Left hindlimb (tissue), 1 donor: ENCODE measurements at places on chromosomes 4 and X.
A peak's percentile ranks its signal among the peaks of the same experiment; 100 is the strongest.

- DNase-seq, result no peak
Observed at GRCh38 chr4:71830497-71831190, 46.8 kb upstream of the GC start.

DNA sequence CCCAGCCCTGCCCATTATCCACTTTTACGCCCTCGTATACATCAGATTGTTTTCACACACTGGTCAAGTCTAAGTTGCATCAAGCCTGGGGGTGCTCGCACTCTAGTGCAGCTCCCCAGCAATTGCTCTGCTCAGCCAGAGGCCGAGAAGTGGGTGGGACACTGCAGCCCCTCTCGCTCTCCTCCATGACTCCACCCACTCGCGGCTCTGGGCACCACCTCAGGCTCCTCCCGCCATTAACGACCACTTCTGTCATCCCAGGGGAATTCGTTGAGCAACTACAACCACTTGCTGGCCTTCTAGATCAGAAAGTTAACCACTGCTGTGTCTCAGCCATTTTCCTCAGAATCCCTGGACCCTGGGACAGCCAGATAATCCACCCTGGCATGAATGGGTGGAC, 53.6 kb downstream of the ETNPPL start:
- no peak for DNase-seq

GRCh38 chr4:121860121-121860520, 10.2 kb downstream of the BBS7 start:
- DNase-seq, result no peak

DNA sequence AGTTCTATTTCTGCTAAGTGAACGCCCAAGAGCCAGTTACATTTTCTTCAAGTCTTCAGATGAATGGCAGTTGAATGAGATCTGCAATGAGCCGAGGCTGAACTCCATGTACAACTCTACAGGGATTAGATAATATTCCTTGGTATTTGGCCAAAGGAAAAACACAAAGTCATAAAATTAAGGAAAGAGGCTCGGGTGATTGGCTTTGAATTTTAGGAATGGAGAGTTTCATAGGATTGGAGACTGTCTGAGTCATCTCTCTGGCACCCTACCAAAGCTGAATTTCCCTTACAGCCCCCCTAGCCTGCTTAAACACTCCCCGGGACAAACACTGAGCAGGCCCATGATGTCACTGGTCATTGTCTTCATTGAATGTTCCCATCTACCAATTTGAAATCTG, 188.0 kb upstream of the C1QTNF7 start:
- no peak for DNase-seq

GRCh38 chrX:64456828-64457227, 61.6 kb upstream of the MTMR8 start:
- no peak for DNase-seq

- DNase-seq, result peak; percentile 57
Observed at GRCh38 chrX:51894697-51895336, 1.4 kb downstream of the MAGED1 start.

DNA sequence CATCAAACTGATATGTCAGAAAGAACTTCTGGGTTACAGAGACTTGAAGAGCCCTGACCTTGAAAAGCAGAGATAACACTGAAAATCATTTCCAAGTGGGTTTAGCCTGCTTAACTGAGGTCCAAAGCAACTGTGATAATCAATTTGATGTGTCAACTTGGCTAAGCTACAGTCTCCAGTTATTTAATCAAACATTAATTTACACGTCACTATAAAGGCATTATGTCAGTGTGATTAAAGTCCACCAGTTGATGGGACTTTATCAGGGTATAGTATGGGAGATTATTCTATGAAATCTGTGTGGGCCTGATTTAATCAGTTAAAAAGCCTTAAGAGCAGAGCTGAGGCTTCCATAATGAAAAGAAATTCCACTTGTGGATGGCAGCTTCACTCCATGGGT, 69.1 kb upstream of the PRSS48 start:
- DNase-seq, result no peak

DNA sequence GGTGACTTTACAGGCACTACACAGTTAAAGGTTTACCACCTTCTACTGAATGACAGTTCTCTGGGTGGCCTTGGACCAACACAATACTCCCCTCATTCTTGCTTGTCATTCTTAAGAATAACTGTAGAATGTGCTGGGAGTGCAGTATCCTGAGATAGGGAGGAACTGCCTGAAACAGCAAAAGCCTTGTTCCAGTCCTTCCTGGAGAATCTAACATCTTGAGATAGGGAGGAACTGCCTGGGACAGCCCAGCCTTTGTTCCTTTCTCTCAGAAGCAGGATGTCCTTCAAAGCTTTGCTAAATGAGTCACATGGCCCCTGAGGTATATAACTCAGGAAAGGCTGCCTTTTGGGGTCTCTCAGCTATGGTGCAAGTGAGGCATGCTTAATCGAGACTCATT, 145.7 kb upstream of the MBNL3 start:
- DNase-seq, result no peak

- DNase-seq, result no peak
Observed at GRCh38 chr4:14744346-14744745, 257.9 kb upstream of the CPEB2 start.

DNA sequence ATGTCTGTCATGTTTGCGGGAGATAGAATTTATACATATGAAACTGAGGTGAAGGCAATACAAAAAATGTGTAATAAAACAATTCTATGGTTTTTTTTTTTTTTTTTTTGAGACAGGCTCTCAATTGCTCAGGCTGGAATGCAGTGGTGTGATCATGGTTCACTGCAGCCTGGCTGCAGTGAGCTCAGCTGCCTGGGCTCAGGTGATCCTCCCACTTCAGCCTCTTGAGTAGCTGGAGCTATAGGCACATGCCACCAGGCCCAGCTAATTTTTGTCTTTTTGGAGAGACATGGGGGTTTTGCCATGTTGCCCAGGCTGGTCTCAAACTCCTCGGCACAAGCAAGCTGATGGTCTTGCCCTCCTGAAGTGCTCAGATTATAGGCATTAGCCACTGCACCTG, 10.1 kb downstream of the RADX start:
- no peak for DNase-seq

DNA sequence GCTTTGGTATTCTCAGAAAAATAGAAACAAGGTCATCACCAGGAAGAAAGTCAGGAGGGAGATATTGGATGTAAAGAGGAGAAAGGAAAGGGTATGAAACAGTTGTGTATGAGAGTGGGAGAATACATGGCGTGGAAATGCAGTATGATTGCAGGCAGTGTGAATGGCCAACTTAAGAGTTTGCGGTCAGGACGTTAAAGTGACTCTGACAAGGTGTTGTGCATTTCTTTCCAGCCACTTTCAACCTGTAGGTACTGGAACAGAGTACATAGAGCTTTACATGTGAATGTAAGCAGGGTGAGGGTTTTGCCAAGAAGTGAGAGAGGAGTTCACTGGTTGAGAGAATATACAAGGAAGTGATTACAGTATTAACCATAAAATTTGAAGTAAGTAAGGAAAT, 15.7 kb downstream of the ATP10D start:
- DNase-seq, result no peak
